ENCODE measurements at places on chromosomes 3 and 15.

DNA sequence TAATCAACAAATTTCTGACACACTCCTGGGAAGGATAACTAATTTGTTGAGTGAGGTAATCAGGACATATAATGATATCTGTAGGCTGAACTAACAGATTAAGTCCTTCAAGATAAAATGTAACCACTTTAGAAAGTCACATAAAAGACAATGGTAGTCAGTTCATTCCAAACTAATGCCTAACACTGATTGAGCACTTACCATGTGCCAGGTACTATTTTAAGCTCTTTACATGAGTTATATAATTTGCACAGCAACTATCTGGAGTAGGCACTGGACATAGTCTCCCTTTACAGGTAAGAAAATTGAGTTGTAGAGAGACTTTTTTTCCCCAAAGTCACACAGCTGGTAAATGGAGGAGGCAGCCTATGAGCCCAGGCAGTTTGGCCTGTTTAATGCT lies 211.2 kb upstream of the CFAP20DC start:
- H3K27ac ChIP-seq, result no peak overlapping the region
- no peak for DNase-seq
- H3K4me3 ChIP-seq, result no peak overlapping the region
- no peaks in the 10 kb centered on the region for H3K36me3 ChIP-seq
- H3K4me1 ChIP-seq, result peaks cover 13% of the 10 kb centered on the region

DNA sequence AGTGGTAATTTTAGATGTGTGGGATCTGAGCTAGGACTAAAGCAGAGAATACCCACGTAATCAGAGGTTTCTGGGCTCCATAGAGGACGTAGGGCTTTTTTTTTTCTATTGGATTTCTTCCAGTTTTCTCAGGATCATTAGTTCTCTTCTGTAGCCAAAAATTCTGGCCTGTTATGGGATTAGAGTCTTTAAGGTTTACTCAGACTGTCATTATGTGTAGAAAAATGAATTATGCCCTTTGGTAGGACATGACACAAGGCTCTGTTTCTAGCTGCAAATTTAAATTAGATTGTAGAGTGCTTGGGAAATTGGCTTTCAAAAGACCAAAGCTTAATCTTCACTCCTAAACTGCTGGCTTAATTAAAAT lies 1.9 kb downstream of the SETD5 start:
- H3K4me3 ChIP-seq, result peak overlapping the region; percentile 72
- H3K4me1 ChIP-seq, result peaks cover 55% of the 10 kb centered on the region
- no peak for DNase-seq
- H3K36me3 ChIP-seq, result peaks cover 6% of the 10 kb centered on the region
- no peaks in the 10 kb centered on the region for H3K27me3 ChIP-seq

DNA sequence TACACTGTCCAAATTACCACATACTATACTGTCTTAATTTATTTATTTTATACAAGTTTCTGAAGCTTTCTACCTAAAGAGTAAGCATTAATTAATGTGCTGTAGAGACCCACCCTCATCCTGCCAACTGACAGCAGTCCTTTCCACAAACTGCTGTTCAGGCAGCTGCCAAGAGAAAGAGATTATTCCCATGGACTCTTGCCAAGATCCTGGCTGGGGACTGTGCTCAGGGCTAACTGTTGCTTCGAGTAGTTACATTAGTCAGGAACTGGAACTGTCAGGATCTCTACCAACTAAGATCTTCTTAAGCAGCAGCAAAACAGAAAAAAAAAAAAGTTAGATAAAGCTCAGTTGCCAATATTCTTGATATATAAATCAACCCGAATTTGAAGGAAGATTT lies 398.8 kb downstream of the MECOM start:
- no peak overlapping the region for H3K4me3 ChIP-seq
- DNase-seq, result no peak
- no peak overlapping the region for H3K27ac ChIP-seq
- no peaks in the 10 kb centered on the region for H3K36me3 ChIP-seq

DNA sequence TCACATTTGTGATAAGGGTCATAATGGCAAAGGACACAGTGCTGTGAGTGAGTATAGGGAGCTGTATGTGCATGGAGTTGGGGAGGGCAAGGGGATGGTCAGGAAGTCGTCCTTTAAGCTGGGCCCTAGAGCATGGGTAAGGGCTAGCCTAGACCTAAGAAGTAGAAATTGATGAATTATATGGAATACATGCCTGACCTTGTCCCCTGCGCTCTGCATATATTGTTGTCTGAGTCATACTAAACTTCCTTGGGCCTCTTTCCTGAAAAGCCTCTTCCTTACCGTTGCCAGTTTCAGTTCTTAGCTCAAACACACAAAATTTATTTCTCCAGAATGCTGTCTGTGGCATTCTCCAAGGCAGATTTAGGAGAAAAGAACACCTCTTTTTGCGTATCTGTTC lies 4.6 kb downstream of the SNRK start:
- peaks cover 53% of the 10 kb centered on the region for H3K4me1 ChIP-seq
- H3K36me3 ChIP-seq, result peaks cover 14% of the 10 kb centered on the region
- DNase-seq, result no peak
- H3K27ac ChIP-seq, result peak overlapping the region; percentile 72

DNA sequence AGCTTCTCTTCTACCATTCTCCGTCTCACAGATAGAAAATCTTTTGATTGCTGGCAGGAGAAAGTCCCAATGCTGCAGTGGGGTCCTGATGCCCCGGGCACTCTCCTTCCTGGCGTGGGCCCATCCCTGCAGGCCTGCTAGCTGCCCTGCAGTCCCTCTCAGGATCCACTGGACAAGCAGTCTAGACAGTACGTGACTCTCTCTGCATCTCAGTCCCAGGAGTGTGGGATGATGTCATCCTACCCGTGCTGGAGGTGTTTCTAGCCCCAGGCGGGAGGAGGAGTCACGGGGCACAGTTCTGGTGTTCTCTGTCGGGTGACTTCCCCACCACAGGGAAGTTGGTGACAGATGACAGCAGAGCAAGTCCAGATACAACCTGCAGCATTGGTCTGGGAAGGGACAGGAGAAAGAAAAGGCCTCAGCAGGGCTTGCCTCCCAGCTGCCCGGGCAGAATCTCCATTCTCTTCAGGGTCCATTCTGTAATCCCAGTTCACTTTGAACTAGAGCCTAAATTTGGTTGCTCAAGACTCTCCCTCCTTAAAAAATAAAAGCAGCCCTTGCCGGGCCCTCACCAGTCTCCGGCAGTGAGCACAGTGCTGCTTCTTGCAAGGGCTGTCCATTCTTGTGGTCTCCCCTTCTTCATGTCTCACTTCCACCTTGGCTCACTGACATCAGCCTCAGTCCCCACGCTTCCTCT lies 30.6 kb downstream of the SLC28A1 start:
- DNase-seq, result no peak
- peaks cover 9% of the 10 kb centered on the region for H3K27me3 ChIP-seq
- peaks cover 4% of the 10 kb centered on the region for H3K36me3 ChIP-seq
- no peak overlapping the region for H3K27ac ChIP-seq
- no peak overlapping the region for H3K4me3 ChIP-seq

DNA sequence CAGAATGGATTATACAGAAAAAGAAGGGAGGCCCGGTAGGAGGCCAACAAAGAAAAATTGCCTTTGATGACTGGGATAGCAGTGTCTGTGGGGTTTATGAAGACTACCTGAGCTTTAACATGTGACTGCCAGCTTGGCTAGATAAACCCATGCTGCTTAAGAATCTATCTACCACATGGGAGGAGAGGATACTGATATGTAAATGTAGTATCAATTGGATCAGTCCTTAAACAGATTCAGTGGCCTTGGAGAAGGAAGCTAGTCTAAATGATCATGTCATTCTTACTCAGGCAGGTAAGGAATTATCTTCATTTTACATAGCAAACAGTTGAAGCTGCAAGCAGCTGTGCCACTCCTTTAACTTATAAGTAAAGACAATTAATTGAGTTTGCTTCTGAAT lies 50.0 kb upstream of the SYNPR start:
- no peak overlapping the region for H3K4me3 ChIP-seq
- no peaks in the 10 kb centered on the region for H3K36me3 ChIP-seq
- H3K27me3 ChIP-seq, result no peaks in the 10 kb centered on the region
- DNase-seq, result no peak
- H3K27ac ChIP-seq, result no peak overlapping the region

DNA sequence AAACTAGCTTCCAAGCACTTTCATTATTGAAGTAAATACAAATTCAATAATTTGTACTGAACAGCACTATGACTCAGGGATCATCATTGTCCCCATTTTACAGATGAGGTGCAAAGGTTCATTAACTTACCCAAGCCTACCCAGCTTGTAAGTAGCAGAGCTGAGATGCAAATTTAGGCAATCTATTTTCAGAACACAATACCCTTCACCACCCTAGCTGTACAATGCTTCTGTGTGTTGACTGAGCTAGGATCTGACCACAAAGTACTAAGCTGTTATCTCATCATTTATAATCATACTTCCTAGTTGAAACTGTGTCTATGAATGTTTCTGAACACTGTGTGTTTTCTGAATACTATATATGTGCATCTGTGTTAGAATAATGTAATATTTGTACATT lies 3.2 kb upstream of the ILDR1 start:
- H3K27me3 ChIP-seq, result no peaks in the 10 kb centered on the region
- H3K27ac ChIP-seq, result peak overlapping the region; percentile 23
- peaks cover 6% of the 10 kb centered on the region for H3K36me3 ChIP-seq
- peaks cover 37% of the 10 kb centered on the region for H3K4me1 ChIP-seq
- H3K4me3 ChIP-seq, result peak overlapping the region; percentile 1

GRCh38 chr15:40398413-40398873 lies 7.2 kb upstream of the IVD start:
- no peak for DNase-seq
- H3K4me3 ChIP-seq, result peak overlapping the region; percentile 71
- H3K36me3 ChIP-seq, result peaks cover 3% of the 10 kb centered on the region
- H3K4me1 ChIP-seq, result peaks cover 11% of the 10 kb centered on the region

GRCh38 chr3:126469479-126469878 lies 6.2 kb downstream of the ZXDC start:
- peaks cover 39% of the 10 kb centered on the region for H3K36me3 ChIP-seq
- H3K4me3 ChIP-seq, result no peak overlapping the region
- H3K27me3 ChIP-seq, result no peaks in the 10 kb centered on the region
- no peak overlapping the region for H3K27ac ChIP-seq
- peaks cover 32% of the 10 kb centered on the region for H3K4me1 ChIP-seq

DNA sequence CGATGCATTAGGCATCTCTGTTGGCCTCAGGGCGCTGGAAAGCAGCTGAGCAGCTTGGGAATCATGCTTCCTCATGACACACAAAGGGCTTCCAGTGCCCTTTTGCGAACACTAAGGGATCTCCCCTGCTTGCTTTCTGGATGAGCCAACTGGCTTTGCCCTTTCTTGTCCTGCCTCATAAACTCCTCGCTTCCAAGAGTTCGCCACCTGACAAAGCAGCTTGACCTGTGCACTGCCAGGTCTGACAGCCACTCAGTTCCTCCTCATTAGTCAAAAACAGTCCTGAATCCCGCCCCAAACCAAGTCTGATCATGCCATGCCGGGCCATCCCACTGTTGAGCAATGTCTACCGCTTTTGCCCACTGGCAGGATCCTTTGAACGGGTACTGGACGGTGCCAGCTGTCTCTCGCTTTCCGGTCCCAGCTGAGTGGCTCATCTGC lies 265.4 kb upstream of the LYSMD4 start:
- no peak overlapping the region for H3K27ac ChIP-seq
- no peak overlapping the region for H3K4me3 ChIP-seq
- no peaks in the 10 kb centered on the region for H3K4me1 ChIP-seq
- DNase-seq, result no peak
- peaks cover 9% of the 10 kb centered on the region for H3K27me3 ChIP-seq

DNA sequence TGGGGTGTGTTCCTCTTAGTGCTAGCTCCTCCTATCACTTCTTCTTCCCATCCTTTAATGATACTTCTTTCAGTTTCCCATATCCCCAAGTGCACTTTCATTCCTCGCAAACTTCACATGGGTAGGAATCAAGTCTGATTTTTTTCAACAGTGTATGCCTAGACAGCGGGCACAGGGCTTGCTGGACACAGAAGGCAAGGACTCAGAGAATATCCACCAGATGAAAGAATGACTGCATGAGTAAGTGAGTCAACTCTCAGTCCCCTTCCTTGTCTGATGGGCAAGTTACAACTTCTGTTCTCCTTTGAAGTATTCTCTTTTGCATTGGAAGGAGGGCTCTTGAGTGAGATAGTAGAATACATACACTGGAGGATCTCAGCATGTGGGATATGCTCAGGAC lies 3.1 kb upstream of the SQOR start:
- H3K27me3 ChIP-seq, result no peaks in the 10 kb centered on the region
- peaks cover 5% of the 10 kb centered on the region for H3K36me3 ChIP-seq

Measured in memory B cell (primary cell).